ENCODE measurements at places on chromosomes 3 and 15. TPM values are rescaled to one million over a fixed set of nuclear protein-coding genes. Genes with fewer than 3 reads are reported as not detected.

- no peak for DNase-seq
These were observed 57.9 kb downstream of the ARHGAP31 start for GRCh38 chr3:119352034-119352609.

GRCh38 chr3:66803721-66804695 lies 194.1 kb upstream of the KBTBD8 start:
- DNase-seq: no peak

- DNase-seq: no peak
These were observed 99.8 kb downstream of the SEC22A start for GRCh38 chr3:123301331-123302184.

- DNase-seq: no peak
These were observed 81.5 kb downstream of the DLG1 start for GRCh38 chr3:197216914-197217313.

DNA sequence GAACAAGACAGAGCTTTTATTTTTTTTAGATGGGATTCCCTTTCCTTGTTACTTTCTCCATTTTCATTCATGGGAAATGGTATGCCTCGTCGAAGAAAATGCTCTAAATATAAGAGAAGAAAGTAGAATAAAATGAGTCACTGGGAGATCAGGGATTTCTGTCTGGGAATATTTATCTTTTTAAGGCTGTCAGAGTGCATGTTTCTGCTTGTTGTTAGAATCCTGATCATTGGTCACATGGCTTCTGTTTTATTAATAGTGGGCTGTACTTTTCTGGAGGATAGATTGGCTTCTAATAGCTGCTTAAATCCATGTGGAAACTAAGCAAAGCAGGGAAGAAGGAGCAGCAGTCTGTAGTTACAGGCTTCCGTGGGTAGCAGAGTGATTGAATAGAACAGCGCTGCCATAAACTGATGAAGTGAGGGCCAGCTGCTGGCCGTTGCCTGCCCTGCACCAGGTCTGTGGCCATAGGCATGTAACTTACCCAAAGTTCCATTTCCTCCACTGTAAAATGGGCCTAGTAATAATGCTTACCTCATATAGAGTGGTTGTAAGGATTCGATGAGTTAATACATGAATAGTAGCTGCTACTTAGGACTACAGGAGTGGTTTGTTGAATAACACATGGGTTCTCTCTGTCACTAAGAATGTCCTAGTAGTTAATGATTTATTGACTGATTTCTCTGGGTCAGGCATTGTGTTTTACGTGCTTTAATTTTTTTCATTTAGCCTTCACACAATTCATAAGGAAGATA lies 289.9 kb downstream of the SATB1 start:
- DNase-seq: no peak

DNA sequence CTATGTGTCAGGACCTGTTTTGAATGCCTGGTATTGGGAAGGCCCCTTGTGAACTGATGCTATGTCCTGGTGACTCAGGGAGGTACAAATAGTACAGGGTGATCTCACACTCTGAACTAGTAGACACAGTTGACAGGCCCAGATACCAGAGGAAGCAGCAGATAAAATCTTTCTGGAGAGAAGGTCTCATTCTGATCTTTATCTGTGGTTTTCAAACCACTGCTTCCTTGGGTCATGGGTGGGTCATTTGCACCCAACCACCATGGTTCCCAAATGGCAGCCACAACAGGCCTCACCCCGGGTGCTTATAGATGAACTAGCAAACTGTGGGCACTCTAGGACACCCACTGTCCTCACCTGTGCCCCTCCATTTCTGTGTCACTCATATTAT lies 43.4 kb downstream of the PXYLP1 start:
- no peak for DNase-seq

- no peak for DNase-seq
These were observed 283.9 kb upstream of the THBS1 start for GRCh38 chr15:39296955-39297354.

DNA sequence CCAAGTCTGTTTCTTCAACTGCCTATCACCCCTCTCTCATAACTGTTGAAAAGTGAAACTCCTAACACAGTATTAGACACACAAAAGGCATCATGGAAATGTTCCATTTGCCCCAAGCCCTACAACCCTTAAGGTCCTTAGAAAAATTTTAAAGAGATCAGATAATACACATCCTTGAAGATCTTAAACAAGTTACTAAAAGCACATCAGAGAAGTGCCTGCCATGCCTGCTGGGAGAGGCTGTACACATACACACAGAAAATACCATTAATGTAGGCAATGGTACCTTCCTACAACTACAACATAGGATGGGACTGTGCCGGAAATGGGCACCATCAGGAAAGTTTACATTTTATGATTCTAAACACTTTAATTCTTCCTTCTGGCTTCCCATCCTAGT lies 3.3 kb downstream of the ADAM10 start:
- DNase-seq: no peak

- no peak for DNase-seq
These were observed 165.5 kb downstream of the MEX3B start for GRCh38 chr15:81880314-81880713.

DNA sequence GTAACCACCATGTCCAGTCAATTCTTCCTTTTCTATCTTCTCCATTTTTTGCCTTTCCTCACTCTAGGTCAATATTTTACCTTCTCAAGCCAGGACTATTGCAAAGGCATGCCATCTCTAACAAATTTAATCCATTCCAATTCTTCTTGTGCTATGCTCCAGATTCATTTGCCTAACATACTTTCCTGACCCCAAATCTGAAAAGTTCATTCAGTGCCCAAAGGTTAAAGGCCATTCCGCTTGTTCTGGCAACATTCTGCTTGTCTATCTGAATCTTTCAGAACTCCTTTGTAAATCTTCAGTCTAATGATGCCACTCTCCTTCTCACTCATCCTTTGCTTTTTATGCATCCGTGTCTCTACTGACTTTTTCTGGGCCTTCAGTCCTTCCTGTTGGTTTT lies 15.6 kb downstream of the THAP10 start:
- no peak for DNase-seq

DNA sequence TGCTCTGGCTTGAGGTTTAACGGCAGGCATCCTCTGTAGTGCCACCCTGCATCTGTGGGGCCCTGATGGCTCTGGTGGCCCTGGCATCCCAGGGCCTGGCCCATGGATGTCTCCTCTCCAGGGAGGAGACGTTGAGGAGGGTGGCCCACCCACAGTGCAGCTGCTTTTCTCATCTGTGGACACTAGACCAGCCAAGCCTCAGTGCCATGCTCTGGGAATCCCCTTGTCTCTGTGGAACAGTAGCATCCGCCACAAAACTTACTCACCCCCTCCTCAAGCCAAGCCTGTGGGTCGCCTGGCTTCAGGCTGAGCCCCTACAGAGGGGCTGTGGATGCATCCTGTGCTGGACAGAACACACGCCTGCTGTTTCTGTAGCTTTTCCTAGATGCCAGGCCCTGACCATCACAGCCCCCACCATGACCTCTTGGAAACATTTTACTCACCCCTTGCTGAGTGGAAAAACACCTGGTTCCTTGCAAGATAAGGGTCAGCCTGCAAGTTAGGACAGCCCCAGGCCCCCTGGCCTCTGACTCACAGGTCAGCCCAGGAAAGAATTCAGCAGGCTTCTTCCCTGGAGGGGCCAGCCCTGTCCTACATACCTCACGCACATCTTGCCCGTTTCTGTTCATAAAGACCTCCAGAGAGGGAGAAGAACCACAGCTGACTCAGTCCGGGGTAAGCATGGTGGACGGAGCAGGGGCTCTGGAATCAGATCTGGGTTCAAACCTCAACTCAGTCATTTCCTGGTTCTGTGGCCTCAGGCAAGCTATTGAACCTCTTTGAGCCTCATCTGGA lies 19.0 kb downstream of the PAK6 start:
- DNase-seq: peak; percentile 21

GRCh38 chr3:104214277-104214676 lies 1152.4 kb upstream of the ALCAM start:
- DNase-seq: no peak

DNA sequence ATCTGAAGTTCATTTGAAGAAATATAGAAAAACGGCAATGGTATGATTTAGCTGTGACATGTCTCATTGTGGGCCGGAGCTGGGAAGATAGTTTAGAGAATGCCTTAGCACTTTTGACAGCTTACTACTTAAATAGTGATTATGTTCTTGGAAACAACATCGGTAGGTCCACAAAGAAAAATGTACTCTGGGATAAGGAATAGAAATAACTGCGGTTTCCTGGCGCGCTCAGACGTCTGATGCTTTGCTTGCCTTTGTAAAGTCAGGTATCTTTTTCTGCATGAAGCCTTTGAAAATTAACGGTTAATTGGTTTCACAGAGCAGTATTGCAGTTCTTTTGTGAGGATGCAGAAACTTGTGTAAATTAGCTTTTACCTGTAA lies 1.4 kb downstream of the USP3 start:
- DNase-seq: no peak

- no peak for DNase-seq
These were observed 6.4 kb upstream of the SNUPN start for GRCh38 chr15:75631935-75632334.

DNA sequence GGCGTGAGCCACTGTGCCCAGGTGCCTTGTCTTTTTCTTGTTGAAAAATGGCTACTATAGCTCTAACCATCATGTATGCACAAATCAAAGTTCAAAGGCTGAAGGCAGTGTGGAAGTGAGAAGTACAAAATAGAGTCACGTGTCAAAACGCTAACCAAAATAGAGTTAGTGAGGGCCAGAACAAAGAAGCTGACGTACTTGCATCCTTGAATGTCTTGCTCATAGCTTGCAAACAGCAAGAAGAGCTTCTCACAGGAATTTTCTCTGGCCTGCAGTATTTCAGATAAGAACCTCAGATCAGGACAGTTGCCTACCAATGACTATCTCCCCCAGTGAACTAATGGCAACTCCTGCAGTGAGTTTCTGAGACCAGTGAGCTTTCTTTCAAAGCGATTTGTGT lies 713.5 kb downstream of the GRM7 start:
- no peak for DNase-seq

- DNase-seq: no peak
These were observed 28.6 kb downstream of the KLHL6 start for GRCh38 chr3:183526838-183527427.

DNA sequence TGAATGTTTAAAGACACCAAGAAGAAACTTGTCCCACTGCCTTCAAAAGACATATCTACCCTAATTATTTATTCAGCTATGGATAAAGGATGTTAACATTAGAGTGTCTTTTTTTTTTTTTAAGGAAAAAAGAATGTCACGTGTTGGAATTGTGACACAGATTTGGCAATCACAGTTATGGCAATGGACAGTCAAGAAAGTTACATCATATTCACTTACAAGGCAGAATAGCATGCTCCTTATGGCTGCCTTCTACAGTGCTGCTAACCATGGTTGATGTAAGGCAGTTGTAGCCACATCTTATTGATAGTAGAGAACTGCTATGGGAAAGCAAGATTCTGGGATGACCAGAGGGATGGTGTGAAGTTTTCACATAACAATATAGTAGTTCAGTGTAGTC lies 128.8 kb upstream of the ZBTB20 start:
- DNase-seq: no peak

- DNase-seq: no peak
These were observed 8.7 kb downstream of the KIF7 start for GRCh38 chr15:89646416-89647141.

Gene SLC2A2
- total RNA-seq: not detected

Gene ZNF662
- total RNA-seq: 6.4 TPM

Gene PP2D1
- total RNA-seq: not detected

Gene ZBBX
- not detected for total RNA-seq

Gene ADAMTSL3
- total RNA-seq: 47.3 TPM

Gene ASB14
- 1.8 TPM for total RNA-seq
